ENCODE measurements at places on chromosomes 16 and 17.

GRCh38 chr16:1533443-1533951, at the start of gene TMEM204:
TMEM204 (plus strand) TSS chr16:1533666; CDS start chr16:1534276, 610 bp downstream.
- DNase-seq: peak; percentile 56

DNA sequence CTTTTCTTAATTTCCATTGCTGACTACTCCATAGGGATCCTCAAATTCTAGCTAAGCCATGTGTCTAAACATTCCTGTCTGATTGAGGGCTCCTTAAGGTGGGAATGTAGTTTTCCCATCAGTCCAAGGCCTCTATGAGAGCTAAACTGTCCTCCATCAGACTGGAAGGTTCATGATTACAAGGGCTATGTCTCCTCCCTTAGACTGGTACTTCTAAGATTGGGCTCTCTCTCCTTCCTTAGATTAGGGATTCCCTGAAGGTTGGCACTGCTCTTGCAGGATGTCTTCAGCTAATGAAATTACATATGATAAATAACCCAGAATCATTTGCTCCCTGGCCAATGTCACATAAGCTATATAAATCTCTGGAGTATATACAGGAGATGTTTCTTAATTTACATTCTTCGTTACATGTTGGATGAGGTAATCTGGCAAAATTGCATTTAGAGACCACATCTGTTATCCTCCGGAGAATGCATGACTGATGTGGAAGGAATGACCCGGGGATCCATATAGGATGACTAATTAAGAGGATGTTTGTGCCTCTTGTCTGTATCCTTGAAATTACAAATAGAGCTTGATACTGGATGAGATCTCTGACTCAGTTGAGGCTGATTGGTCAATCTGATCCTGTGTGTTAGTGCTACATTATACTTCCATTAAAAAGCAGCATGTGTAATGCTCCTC, 14.2 kb downstream of the B4GALNT2 start:
- DNase-seq: no peak

GRCh38 chr17:81551458-81552243, 502 bp downstream of the FAAP100 start:
- no peak for DNase-seq

DNA sequence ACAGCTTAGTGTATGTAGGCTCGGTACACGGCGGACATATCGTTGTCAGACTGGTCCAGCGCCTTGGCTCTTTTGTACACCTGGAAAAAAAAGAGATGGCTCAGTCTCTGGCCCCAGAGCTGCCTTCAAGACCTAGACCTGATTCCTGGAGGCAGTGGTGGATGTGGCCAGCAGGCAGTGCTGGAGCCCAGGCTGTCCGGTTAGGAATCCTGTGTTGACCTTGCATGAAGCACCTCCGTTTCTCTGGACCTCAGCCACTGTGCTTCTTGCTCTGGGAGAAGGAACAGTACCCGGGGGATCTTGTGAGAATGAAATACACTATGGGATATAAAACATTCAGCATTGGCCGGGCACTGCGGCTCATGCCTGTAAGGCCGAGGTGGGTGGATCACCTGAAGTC, 2.8 kb upstream of the ROGDI start:
- no peak for DNase-seq

DNA sequence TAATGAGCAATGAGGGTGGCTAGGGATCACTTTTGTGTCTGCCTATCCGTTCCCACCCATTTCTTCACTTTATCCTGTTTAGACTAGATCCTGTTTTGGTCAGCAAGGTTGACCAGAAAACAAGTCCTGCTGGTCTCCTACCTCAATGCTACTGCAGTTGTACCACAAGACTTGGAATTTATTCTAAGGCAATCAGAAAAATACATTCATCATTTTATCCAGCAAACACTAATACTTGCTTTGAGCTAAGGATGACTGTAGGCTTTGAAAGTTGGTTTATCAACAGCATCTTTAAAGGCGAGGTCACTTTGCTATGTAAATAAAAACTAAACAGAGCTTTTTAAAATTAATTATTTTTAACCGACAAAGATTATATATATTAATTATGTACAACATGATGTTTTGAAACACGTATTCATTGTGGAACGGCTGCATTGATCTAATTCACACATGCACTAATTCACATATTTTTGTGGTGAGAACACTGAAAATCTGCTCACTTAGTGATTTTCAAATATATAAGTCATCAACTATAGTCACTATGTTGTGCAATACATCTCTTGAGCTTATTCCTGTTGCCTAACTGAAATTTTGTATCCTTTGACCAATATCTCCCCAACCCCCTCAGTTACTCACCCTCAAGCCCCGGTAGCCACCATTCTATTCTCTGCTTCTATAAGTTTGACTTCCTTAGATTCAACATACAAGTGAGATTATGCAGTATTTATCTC, 125.9 kb upstream of the HS3ST3A1 start:
- DNase-seq: no peak

DNA sequence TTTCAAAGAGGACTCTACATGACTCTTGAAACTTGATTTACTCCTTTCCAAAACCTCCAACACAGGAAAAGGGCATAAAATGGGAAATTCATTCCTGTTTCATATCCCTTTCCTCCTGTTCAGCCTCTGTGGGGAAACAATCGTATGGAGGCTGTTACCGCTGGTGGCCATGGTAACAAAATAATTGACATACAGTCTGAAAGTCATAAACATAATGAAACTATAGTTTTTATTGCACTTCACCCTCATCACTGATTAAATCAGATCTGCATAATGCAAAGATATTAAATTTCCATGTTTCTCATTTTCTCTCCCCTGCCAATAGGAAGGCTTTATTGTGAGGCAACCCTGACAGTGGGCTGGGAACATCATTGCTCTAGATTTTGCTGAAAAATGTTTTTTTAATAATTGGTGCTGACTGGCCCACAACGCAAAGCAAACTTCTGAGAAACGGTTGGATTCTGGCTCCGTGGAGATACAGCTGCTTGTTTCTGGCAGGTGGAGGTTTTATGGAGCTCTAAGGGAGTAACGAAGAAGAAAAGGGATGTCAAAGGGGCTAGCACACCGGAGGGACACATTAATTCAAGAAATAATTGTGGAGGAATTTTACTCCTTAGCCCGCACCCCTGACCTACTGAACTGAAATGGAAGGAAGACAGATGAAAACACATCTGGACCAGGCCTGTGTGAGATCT, 154.2 kb upstream of the SHISA6 start:
- no peak for DNase-seq

DNA sequence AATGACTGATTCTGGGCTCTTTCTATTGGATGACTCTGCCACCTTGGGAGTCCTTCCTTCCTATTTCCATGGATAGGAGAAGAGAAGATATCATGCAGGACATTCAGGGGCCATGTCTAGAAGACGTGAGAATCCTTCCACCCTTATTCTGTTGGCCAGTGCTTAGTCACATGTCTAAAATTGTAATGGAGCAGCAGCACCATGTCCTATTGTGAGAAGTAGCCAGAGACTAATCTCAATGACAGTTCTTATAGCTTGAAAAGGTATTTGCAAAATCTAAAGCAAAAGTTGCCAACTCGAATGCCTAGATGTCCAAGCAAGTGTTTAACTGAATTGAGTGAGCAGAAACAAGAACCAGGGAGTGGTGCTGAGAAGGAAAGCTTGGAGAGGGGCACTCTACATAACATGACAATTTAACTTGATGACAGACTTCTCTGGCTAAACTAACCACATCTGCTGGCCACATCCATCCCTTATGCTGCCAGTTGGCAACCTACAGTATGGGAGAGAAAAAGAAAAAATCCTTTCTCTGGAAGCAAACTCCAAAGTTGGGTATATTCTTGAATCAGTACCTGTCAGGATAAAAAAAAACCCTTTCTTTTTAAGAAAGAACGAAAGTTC, 225.7 kb downstream of the CDH13 start:
- DNase-seq: no peak

GRCh38 chr17:45952814-45953320, 46.2 kb upstream of the STH start:
- DNase-seq: no peak

GRCh38 chr17:29565643-29566472, 979 bp downstream of the ABHD15 start:
- DNase-seq: peak; percentile 63
